ENCODE measurements at places on chromosomes 5 and 9.

DNA sequence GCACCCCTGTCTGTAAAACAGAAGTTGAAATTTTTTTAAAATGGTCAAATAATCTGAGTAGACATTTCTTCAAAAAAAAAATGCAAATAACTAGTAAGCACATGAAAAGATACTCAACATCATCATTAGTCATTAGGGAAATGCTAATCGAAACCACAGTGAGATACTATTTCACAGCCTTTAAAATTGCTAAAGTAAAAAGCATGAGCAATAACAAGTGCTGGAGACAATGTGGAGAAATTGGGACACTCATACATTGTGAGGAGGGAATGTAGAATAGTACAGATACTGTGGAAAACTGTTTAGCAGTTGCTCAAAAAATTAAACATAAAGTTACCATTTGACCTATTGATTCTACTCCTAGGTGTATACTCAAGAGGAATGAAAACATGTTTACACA lies 58.4 kb upstream of the RUSC2 start:
- no peak for DNase-seq

GRCh38 chr5:53403291-53403690 lies 77.1 kb upstream of the FST start:
- DNase-seq: no peak

DNA sequence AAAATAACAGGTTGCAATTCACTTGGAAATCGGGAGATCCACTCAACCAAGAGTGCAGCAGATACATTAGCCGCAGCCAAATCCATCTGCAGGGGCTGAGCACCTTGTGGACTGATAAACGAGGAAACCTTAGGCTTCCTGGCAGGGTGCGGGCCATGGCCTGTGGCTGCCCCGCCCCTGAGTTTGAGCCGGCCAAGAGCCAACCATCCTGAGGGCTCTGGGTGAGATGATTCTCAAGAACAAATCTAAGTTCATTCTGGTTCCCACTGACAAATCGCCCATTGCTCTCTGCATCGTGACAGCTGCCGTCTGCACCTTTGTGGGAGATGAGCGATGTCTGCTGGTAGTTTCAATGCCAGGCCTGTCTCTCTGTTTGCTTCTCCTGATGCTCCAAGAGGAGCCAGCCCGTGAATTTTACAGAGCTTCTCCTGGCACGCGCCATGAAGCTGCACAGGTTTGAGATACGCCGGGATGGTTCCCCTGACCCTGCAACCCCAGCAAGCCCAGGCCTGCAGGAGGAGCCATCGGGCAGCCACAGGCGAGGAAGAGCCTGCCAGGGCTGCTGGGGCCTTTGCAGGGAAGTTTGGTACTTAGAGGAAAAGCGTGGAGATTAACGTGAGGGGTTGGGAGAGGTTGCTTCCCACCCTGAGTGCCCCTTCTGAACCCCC lies 154.0 kb downstream of the OLFM1 start:
- no peak for DNase-seq

- DNase-seq: no peak
Observed at GRCh38 chr9:27336126-27336525, 39.2 kb upstream of the EQTN start.

DNA sequence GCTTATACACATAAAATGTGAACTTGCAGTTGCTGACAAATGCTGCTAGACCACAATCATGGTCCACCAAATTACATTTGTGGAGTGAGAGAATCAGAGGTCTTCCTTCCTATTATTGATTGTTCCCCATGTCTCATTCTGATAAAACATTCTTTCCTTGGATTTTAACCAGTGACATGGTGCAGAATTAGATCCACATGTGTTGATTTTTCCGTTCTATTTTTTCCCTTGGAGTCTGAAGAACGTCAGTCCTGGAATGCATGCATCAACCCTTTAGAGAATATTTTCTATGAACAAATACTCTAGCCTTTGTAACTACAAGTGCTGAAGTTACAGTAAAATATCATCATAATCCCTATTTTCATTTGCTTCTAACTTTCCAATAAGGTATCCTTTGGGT lies 170.7 kb upstream of the SPRY4 start:
- no peak for DNase-seq

DNA sequence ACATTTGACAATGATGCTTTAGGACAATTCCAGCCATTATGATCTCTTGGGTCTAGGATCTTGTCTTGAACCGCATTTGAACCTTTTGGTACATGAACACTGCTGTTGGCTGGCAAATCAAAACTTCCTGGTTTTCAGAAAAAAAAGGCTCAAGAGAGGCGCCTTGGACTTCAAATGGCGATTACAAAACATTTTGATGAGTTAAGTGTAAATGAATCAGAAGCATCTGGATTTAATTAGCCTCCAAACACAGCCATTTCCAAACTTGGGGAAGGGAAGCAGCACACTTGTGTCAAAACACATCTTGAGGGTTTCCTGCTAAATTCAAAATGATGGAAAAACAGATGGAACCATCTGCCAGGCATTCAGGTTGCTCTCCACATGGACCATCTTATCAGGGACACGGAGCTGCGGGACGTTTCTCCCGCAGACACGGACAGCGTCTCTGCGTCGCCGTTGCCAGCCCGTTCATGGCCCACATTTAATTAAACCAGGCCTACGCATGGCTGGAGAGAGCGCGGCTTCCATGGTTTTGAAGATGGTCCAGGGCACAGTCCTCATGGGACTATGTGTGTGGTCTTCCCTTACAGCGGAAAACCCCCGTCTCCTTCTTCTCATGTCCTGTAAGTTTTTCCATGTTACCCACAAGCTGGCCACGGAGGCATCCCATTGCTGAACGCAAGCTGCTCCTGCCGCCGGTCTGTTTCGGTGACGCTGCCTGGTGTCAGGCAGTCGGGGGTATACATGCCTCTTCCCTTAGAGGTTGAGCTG lies 55.8 kb upstream of the PTCH1 start:
- no peak for DNase-seq

DNA sequence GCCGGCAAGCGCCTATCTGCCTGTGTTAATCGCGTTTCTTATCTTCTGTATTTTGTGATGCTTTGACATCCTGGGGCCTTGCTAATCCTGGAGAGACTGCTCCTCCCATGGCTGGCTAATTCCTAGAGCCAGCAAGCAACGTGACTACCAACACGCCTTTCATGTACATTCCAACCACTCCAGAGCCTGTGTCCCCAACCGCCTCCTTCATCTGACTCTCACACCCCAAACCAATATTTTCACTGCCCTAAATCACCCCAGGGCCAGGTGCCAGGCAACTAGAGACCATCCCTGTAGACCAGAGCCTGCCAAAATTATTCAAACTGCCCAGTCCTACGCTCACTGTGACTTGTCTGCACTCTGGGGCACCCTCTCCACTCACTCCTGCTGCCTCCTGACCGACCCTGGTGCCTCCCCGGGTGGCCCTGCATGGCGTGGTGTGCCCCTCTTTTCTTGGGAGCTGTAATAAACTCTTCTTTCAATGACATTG lies 50.5 kb upstream of the COL5A1 start:
- DNase-seq: no peak

DNA sequence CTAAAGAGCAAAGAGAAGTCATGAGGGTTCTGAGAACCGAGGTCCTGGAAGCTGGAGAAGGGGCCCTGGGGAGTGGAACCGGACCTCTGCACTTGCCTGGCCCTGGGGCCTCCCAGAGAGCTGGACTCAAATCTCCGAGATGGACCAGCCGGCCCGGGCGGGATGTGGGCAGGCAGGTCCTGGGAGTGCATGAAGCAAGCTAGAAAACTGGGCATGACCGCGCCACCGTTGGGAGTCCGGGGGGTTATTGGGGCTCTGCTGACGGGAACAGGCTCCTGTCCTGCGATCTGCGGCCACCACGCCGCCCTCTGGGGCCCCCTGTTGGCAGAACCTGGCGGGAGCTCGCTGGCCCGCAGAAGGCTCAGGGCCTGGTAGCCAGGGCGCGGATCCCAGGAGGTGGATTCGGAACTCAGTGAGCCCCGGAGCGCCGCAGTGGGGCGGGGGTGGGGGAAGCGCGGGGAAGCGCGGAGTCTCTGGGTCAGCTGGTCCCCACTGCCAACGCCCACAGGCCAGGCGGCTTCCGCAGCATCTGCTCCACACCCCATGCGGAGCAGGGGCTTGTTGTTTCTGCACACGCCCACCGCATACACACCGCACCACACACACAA lies 150.6 kb downstream of the ERCC6L2 start:
- no peak for DNase-seq

DNA sequence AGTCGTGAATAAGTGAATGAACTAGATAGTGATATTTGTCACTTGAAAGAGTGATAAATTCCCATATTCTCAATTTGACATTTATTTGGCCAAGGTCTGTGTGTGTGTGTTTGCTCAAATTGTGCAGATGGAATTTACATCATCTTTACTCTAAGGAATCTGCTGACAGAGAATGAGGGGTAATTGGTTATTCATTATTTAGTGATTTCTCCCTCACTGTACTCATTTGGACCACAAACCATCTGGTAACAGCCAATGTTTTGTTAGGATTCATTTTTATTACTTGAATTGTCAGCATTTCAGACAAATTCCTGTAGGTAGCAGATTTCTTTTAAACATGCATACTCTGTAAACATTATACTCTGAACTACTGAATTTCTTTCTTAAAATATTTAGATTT lies 15.6 kb downstream of the VCAN start:
- DNase-seq: no peak

DNA sequence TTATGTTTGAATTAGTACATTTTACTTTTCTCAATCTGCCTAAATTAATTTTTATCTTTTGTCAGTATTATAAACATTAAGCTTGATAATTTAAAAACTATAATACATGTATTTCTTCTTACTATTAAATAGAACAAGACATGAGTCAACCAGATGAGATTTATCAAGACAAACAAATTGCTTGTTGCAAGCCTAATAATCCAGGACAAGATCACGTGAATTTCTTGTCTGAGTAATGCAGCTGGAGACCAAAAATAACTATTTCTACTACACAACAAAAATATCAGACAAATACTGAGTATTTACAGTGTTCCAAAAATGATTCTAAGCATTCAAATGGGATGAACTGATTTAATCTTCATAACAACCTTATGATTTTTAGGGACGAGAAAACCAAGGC lies 339.1 kb upstream of the PRR16 start:
- DNase-seq: no peak

- no peak for DNase-seq
Observed at GRCh38 chr9:115300874-115301273, 182.9 kb upstream of the TNC start.

DNA sequence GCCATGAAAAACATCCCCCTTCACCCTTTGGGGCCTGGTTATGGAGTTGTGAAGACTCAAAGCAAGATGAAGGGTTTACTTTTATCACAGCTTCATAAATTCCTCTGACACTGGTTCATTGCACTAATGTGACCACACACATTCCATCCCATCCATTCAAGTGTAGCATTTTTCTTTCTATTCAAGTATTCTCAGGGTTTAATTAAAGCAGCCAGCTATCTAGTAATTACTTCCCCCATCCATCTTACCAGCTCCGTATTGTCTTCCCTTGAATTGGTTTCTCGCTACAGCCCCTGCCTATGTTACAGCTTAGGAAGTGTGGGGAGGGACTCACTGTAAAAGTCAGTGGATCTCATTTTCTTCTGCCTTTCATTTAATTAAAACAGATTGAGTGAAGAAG lies 387.0 kb upstream of the RFX3 start:
- peak; percentile 52 for DNase-seq

DNA sequence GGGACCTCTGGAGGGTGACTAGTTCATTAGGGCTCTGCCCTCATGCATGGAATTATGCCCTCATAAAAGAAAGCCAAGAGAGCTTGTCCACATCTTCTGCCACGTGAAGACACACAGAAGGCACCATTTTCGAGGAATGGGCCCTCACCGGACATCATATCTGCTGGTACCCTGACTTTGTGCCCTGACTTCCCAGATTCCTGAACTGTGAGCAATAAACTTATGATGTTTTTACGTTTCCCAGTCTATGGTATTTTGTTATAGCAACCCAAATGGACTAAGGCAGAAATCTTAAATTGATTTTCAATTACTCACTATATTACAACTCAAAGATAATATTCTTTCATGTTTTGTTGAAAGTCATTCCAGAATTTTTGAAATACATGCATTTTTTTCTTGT lies 163.8 kb upstream of the PAPPA start:
- DNase-seq: no peak

All from left renal cortex interstitium (tissue), 4 donors.